ENCODE measurements at places on chromosomes 2 and 18.

DNA sequence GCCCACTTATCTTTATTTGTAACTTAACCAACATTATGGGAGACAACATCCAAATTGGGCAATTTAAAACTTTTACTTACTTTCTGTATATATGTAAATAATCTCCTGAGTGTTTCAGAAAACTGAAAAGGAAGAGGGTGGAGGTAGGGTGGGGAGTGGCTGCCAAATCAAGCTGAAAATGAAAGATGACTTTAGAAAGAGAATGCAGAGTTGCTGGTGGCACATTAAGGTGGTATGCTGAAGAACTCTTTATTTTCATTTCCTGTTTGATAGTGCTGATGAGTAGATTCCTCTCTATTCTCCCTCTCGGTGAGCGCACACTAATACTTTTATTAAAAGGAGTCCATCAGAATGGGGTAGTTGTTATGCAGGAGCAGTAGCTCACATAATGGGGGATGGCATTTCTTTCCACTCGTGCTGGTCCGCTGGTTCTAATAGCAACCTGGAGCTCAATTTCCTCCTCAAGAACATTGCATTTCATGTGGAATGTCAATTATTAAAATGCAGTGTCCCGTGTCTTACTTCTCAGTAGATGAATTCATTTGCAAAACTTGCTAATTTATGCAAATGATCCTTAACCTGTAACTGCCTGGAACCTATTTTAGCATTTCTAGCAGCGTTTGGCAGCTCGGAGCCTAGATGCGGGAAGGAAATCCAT is 466.9 kb upstream of the HNRNPA3 start:
- DNase-seq = no peak

- DNase-seq = no peak
Observed at GRCh38 chr2:119434664-119435063, 3.0 kb downstream of the TMEM37 start.

DNA sequence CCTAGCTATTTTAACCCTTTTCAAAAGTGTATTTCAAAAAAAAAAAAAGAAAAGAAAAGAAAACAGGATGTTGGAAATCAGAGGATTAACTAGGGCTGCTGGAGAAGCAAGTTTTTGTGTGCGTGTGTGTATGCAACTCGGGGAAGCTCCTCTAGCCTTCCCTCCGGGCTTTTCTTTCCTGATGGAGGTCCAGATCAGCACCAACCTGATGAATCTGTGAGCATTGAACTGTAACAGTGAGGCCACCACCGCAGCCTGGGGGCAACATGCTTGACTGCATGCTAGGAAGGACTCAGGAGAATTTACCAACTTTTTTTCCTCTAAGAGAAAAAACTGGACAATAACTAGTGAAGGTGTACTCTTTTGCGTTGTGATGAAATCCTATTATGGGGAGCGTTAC is 2.3 kb downstream of the OBSL1 start:
- no peak for DNase-seq

DNA sequence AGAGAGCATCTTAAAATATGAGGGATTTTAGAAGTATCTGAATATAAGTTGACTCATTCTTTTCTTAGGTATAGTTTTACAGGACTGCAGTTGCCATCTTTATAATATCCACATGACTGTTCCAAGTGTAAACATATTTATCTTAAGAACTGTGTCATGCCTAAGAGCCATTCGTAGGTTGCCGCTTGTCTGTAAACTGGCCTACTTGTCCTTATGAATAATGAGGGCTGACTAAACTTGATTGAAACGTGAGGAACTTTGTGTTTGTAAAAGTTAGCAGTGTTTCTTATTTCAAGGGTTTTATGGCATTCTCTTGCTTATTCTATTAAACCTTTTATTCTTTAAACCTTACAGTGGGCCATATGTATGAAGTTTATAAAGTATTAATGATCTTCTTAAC is 99.6 kb downstream of the MAP3K20 start:
- DNase-seq = no peak

GRCh38 chr2:65033178-65033577 is 23.0 kb upstream of the CEP68 start:
- DNase-seq = no peak

DNA sequence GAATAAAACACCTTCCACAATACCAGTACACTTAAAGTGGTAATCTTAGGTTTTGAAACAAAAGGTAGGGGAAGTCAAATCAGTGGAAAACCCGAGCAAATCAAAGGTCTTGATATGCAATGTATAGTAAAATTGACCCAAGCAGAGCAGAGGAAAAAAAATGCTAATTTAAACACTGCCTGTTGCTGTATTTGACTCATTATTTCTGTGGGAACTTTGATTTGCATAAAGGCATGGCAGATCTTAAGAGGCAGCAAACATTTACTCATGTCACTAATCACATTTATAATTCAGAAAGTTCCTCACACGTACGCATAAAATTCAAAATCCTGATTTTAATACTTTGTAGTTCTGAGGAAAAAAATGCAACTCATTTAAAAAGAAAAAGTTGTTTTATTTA is 64.4 kb downstream of the IKZF2 start:
- DNase-seq = no peak

DNA sequence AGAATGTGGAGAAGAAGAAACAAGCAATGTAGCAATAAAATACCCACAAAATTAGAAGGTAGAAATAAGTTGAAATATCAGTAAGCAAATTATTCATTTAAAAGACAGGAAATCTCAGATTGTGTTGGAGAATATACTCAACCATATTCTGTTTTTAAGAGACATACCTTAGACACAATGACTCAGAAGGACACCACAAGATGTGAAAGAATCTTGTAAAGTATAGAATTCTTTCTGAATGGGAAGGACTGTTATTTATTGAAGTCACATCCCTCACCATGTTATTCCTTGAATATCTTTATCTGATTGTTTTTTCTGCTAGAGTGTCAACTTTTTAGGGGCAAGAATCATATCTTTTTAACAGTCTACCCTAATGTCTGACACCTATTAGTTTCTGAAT is 50.4 kb downstream of the CTAGE1 start:
- no peak for DNase-seq

DNA sequence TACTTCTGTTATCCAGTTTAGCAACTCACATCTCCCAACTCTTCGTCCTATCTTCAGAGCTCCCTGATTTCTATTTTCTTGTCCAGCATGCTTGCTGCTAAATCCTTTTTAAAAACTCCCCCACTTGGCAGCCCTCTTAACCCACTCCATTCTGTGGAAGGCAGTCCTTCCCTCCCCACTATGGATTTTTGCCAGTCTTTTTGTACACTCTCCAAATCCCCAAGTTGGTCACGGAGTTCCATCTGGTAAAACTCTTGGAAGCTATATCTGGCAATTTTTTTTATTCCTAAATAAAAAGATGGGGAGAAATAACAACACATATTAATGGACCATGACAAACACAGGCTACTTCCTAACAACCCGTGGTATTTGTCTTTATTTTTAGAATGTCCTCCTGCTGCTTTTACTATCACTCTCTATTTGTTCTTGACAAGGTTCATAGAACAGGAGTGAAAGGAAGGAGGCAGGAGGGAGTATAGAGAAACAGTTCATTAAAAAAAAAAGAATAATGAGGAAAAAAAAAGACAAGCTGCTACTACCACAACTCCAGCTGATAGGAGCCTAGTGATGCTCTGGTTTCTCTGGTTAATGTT is 120.0 kb upstream of the THSD7B start:
- no peak for DNase-seq

- no peak for DNase-seq
Observed at GRCh38 chr2:218536804-218537494, 31.2 kb downstream of the USP37 start.

DNA sequence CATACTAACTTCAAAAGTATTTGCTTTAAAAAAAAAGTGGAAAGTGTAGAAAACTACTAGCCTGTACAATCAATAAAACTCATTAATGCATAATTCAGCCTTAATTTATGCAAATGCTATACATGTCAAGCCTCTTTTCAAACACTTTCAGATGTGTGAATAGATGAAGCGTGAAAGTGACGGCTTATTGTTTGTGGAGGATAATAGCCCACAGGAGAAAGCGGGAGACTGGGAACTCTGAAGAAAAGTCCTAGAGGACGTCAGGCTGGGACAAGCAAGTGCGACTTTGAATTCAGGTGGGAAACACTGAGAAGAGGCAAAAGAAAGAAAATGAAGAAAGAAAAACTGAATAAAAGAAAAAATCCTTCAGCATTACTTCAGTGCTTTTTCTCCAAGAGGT is 108.5 kb downstream of the STK39 start:
- no peak for DNase-seq

- no peak for DNase-seq
Observed at GRCh38 chr2:141959016-141959415, 171.8 kb downstream of the LRP1B start.

- DNase-seq = no peak
Observed at GRCh38 chr2:1642066-1642861, 102.1 kb downstream of the PXDN start.

GRCh38 chr18:44704135-44704789 is 23.6 kb downstream of the SETBP1 start:
- no peak for DNase-seq

GRCh38 chr18:35817604-35818352 is 154.7 kb upstream of the RMP24 start:
- DNase-seq = no peak

Measured in stimulated activated naive CD8-positive, alpha-beta T cell treated with anti-CD3 and anti-CD28 coated beads, Interleukin-15, Interleukin-2, amounts not matched to agents 100 U/mL and 50 U/mL, for 24 hours (primary cell).